ENCODE measurements at places on chromosomes 4 and X.

DNA sequence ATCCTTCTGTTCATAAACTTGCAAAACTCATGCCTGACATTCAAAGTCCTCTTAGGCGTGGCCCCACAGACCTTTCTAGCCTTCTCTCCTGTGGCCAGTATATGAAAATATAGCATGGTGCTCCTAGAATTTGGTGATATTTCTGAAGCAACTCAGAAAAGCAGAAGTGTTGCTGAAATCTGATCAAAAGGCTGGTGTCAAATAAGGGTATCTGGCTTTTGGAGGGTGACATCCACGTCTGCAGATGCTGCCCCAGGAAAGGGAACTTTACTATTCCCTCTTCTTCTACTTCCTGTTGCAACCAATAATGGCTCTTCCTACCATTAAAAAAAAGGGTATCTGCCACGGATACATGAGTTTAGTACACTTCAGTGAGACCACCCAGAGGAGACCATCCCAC, 83.9 kb upstream of the RPS6KA3 start:
- DNase-seq: no peak

GRCh38 chr4:144504883-144505282, 141.1 kb upstream of the HHIP start:
- DNase-seq: no peak

DNA sequence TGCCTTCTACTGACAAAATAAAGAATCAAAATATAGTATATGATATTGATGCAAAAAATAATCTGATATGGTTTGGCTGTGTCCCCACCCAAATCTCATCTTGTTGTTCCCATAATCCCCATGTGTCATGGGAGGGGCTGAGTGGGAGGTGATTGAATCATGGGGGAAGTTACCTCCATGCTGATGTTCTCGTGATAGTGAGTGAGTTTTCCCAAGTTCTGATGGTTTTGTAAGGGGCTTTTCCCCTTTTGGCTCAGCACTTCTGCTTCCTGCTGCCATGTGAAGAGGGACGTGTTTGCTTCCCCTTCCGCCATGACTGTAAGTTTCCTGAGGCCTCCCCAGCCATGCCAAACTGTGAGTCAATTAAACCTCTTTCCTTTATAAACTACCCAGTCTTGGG, 70.2 kb downstream of the TMEM165 start:
- no peak for DNase-seq

- no peak for DNase-seq
Measured at GRCh38 chr4:105469736-105470135, 4.1 kb downstream of the PPA2 start.

- DNase-seq: no peak
Measured at GRCh38 chrX:45771560-45772340, 571.1 kb upstream of the DIPK2B start.

GRCh38 chr4:76207549-76207948, 6.1 kb downstream of the SCARB2 start:
- peak; percentile 38 for DNase-seq

- peak; percentile 29 for DNase-seq
Measured at GRCh38 chrX:107025545-107025944, 25.5 kb upstream of the MORC4 start.

DNA sequence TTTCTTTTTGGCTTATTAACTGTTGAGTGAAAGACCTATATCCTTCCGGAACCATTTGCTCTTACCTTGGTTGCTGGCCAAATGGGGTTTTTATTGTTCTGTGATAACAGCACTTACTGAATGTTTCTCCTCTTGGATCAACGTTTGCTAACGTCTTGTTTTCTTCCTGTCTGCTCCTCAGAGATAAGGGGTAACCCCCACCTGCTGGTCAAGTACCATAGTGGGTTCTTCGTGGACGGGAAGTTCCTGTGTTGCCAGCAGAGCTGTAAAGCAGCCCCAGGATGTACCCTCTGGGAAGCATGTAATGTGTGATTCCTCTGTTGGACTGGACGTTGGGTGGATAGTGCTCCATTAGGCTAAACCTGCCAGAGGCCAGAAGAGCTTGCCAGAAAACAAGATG, 15.3 kb downstream of the BMX start:
- no peak for DNase-seq

GRCh38 chrX:13123857-13124345, 79.5 kb upstream of the FAM9C start:
- no peak for DNase-seq

DNA sequence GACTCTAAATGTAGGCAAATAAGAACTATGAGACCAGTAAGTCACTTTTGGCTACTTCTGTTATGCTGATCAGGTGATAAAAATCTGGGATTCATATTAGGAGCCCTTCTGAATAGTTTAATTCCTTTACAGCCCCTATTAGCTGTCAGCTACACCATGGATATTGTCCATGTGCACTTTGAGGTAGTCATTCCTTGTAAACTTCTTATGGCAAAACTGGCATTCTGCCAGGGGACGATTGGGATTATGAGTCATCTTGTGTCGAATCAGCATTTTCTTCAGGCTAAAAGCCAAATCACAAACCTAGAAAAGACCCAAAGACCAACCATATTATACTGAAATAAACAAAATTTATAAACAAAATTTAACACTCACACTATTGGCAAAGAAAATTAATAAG, 227.6 kb downstream of the PRDM5 start:
- no peak for DNase-seq

GRCh38 chrX:43835559-43835958, 46.7 kb downstream of the MAOB start:
- no peak for DNase-seq

DNA sequence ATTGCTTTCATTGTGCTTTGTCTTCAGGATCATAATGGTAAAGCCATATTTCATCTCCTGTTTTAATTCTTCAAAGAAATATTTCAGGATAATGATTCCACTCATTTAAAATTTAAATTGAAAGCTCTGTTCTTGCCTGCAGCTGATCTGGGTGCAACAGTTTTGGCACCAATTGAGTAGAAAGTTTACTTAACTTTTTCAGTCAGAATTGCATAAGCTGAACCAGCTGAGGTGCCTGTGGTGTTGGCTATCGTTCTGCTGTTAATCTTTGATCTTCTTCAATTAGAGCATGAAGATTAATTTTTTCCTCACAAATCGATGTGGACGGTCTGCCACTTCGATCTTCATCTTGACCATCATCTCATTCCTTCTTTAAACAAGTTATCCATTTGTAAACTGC, 49.6 kb downstream of the MAGEB16 start:
- no peak for DNase-seq

DNA sequence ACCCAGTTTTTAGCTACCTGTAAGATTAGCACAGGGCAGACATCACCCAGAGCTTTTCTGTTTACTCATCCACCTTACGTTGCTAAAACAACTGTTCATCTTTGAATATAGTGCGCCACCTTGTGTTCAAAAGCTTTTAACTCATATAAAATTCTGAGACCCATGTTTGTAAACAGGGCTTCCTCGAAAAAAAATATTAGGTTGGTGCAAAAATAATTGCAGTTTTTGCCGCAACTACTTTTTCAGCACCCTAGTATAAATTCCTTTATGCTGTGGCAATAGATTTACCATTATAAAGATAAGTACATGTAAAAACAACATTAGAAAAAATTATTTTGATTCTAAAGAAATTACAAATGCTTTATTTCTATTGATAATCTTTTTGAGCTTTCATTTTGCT, 147.9 kb downstream of the LRBA start:
- peak; percentile 90 for DNase-seq

GRCh38 chrX:19904778-19905367, 17.5 kb upstream of the SH3KBP1 start:
- DNase-seq: peak; percentile 54

DNA sequence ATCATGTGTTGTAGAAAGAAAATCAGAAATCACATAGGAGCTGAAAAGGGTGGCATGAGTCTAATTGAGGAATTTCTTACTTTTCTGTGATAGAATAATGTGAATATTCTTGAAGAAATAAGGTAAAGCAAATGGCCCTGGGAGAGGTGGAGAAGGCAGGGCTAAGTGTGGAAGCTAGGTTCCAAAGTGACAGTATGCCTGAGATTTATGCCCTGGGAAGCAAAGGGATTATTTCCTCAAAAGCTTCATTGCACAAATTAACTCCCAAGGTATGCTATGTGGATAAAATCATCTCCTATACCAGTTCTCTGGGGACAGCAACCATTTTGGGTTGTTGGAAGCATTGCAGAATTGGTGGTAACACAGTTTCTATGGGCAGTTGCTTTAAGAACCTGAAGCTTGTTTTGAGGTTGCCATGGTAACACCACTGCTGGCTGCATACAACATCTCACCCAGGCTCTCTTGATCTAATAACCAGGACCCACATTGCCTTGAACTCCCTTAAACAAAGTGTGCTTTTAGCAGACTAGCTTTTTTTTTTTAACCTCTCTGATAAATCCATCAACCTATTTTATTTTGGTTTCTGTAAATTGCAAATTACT, 21.0 kb downstream of the MAOA start:
- DNase-seq: no peak

GRCh38 chr4:159071969-159072765, 30.7 kb upstream of the RAPGEF2 start:
- no peak for DNase-seq

DNA sequence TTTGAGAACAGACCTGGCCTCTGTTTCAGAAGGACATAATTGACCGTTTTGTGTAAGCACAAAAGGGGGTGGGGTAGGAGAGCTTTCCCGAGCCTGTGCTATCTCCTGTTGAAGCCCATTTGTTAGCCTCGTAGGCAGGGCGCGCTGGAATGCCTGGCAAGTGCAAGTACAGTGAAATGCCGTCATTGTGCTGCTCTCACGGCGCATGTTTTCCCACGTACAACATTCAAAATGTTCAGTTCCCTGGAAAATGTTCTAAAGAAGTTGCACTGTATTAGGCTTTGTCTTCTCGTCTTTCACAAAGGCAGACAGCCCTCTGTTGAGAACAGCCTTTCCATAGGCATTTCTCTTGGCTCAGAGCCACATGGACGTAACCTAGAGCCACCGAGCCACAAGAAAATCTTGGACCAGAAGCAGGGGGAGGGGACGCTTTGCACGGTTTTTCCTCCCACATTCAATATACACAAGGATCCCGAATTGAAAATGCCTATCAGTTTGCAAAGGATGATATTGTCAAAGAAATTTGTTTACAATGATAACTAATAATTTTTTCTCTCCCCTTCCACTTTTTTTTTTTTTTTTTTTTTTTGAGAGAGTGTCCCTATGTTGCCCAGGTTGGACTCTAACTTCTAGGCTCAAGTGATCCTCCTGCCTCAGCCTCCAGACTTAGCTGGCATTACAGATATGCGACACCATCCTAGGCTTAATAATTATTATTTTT, 54.6 kb upstream of the RAPGEF2 start:
- DNase-seq: peak; percentile 61

- DNase-seq: peak; percentile 6
Measured at GRCh38 chr4:108060164-108060563, 70.5 kb downstream of the HADH start.

DNA sequence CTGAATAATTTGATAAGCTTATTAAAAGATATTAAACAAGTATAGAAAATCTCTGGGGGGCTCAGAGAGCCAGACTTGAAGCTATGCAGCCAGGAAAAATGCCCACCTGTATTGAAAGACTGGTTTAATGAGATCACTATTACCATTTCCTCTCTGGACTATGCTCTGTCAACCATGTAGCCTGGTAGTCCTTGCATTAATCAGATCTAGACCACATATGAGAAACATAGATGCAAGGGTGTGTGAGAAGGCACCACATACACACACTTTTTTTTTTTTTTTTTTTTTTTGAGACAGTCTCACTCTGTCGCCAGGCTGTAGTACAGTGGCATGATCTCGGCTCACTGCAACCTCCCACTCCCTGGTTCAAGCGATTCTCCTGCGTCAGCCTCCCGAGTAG, 75.9 kb upstream of the ATP8A1 start:
- no peak for DNase-seq

- no peak for DNase-seq
Measured at GRCh38 chr4:69760455-69760854, at the start of gene SULT1B1. SULT1B1 (minus strand) TSS chr4:69760620; CDS start chr4:69755217, 5,403 bp downstream.

DNA sequence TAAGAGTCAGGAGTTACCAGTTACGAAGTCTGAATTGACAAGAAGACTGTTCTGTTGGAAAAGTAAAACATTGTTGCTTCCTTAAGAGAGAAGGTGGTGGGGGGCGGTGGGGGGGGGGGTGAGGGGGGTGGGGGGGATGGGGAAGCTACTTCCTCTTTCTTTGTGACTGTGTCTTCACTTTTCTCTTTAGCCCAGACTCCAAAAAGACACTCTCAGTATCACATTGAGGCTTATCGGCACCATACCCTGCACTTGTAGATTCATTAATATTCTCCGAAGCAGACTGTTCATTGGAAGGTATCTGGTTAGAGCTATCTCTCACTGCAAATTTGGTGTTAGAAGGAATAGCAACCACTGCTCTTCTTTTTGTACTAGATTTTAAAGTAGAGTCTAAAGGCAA, 94.5 kb upstream of the IL13RA1 start:
- DNase-seq: no peak

DNA sequence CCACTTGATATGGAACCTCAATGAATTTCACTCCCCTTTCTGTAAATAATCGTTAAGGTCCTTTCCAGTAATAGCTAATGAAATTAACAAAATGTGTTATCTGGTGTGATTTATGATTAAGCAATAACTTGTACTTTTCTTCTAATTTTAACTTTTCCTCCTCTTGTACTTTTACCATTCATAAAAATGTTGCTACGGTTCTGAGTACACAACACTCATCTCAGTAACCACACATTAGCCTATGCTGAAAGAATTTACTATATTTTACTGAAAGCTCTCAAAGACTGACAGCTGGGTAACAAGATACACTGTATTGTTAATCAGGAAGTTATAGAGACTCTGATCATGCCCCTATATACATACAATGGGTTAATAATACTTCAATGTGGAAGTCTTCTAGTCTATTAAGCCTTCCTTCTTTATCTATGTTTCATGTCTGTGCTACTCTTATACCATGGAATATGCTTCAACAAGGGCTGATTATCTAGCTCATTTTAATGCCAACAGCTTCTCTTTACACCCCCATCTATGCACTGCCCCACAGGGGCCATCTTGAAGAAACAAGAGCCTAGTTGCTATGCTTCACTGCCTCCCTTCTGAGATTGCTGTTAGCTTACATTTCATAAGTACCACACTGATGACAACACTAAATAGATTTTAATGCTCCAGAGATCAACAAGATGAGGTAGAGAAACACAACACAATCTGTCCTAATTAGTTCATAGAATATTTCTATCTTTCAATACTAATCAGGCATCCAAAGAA, 39.1 kb downstream of the LAMP2 start:
- no peak for DNase-seq

GRCh38 chrX:2789569-2789968, 37.7 kb downstream of the XG start:
- no peak for DNase-seq

- DNase-seq: no peak
Measured at GRCh38 chr4:177190995-177191580, 118.6 kb upstream of the NEIL3 start.

DNA sequence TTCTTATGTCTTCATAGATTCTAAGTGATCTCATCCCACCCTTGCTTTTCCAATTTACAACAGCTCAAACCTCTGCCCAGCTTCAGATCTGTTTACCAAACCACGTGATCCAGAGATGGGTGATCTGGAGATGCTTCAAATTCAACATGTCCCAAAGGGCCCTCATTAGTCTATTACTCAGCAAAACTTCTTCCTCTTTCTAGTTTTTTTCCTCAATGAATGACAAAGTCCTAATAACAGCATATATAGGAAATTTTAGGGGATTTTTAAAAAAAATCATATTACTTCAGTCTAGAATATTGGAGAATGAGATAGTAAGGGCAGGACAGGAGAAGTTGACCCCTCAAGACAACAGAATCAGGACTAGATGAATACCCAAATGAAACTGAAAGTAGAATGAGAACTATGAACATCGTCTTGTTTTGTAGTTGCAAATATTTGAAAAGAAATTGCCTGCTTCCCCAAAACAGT, 127.1 kb downstream of the CFAP299 start:
- no peak for DNase-seq
